Stimulated activated CD8-positive, alpha-beta memory T cell treated with anti-CD3 and anti-CD28 coated beads, Interleukin-2, amount 100 ng/mL, for 1 hour (primary cell): ENCODE measurements at places on chromosomes 4 and X.

GRCh38 chr4:34412911-34413310, 1831.4 kb downstream of the ARAP2 start:
- no peak for DNase-seq

- no peak for DNase-seq
Observed at GRCh38 chrX:47218920-47219815, 687 bp downstream of the CDK16 start.

GRCh38 chrX:133150730-133151129, 53.8 kb upstream of the USP26 start:
- DNase-seq = no peak

GRCh38 chr4:134695433-134695832, 493.8 kb upstream of the PABPC4L start:
- no peak for DNase-seq

GRCh38 chr4:94798808-94799207, 41.1 kb downstream of the BMPR1B start:
- DNase-seq = no peak

- DNase-seq = no peak
Observed at GRCh38 chr4:117489107-117489506, 403.7 kb upstream of the TRAM1L1 start.

DNA sequence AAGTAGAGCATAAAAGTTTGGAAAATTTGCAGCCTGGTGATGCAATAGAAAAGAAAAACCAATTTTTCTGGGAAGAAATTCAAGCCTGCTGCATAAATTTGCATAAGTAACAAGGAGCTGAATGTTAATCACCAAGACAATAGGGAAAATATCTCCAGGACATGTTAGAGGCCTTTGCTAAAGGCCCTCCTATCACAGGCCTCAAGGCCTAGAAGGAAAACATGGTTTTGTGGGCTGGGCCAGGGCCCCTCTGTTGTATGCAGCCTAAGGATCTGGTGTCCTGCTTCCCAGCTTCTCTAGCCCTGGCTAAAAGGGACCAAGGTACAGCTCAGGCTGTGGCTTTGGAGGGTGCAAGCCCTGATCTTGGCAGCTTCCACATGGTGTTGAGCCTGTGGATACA, 6.2 kb upstream of the RTL3 start:
- no peak for DNase-seq

GRCh38 chr4:90888571-90888970, 761.4 kb downstream of the CCSER1 start:
- no peak for DNase-seq

DNA sequence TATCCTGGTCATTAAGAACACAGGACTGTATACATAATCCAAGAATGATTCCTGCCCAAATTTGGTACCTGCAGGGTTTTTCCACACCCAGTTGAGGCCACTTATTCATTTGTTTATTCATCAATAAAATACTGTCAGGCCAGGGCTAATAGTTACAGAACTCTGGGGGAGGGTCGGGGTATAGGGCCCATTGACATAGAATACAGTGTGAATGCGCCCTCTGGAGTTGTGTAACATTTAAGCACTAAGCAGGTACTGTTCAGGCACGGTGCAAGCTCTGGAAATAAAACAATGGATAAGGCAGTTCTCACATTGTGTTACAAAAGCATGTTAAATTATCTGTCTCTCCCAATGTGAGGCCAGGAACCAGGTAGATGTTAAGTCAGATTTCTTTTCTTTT, 30.8 kb upstream of the LRBA start:
- DNase-seq = no peak

GRCh38 chr4:78644744-78645330, 93.3 kb downstream of the ANXA3 start:
- peak; percentile 25 for DNase-seq

DNA sequence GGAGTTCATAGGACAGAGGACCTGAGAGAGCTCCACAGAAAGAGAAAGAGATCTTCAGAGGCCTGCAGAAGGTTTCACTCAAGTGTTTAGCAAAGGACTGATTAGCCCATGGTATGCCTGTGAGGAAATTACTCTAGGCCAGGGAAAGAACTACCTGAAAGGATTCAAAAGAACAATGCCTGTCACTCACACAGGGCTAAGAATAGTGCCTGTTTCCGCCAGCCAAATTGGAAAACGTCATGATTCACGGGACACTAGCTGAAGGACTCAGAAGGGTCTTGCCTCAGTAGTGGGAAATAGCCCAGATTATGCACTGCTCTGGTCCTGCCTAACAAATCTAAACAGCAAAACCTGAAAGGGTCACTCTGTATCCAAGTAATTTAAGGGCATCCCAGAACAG, 21.1 kb downstream of the SYTL4 start:
- DNase-seq = no peak

GRCh38 chr4:185779517-185779916, 32.5 kb downstream of the SORBS2 start:
- DNase-seq = no peak

- DNase-seq = no peak
Observed at GRCh38 chrX:105191878-105192277, 28.6 kb downstream of the TEX13A start.
